AG09319 (cell line): ENCODE measurements at places on chromosomes 16 and 17.

DNA sequence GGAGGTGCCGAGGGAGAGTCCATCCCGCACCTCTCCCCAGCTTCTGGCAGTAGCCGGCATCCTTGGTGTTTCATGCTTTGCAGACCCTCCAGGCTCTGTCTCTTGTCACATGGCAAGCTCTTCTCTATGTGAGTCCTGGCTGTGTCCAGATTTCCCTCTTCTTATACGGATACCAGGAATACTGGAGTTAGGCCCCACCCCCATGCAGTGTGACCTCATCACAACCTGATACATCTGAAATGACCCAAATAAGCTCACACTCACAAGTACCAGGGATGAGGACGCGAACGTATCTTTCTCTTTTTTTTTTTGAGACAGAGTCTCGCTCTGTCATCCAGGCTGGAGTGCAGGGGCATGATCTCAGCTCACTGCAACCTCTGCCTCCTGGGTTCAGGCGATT is 23.3 kb downstream of the TRAP1 start:
- DNase-seq = no peak

- DNase-seq = no peak
Measured at GRCh38 chr17:44547625-44548267, 9.5 kb upstream of the FZD2 start.

GRCh38 chr16:87297918-87298631 is 19.1 kb downstream of the C16orf95 start:
- no peak for DNase-seq

- peak; percentile 64 for DNase-seq
Measured at GRCh38 chr17:77542551-77543490, 402.1 kb downstream of the SEC14L1 start.

- DNase-seq = no peak
Measured at GRCh38 chr16:56897026-56897799, 32.2 kb downstream of the SLC12A3 start.

DNA sequence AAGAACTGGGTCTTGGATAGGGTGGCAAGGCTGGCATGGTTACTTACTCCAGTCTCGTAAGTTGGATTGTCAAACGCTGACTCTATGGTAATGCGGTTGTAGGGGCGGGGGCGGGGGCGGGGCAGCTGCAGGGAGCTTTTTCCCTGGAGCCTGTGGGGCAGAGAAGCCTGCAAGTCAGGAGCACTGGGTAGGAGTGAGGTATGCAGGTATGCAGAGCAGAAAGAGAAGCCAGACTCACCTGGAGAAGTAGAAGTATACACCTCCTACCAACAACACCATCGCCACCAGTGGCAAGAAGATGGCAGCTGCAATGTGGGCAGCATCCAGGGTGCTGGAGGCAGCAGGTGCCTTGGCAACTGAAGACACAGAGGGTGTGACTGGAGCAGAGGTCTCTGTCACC is 4.8 kb upstream of the PHF12 start:
- DNase-seq = no peak

- DNase-seq = no peak
Measured at GRCh38 chr16:81901484-81901883, 109.8 kb downstream of the SDR42E1 start.

- peak; percentile 20 for DNase-seq
Measured at GRCh38 chr17:68613739-68614298, 12.7 kb upstream of the FAM20A start.

DNA sequence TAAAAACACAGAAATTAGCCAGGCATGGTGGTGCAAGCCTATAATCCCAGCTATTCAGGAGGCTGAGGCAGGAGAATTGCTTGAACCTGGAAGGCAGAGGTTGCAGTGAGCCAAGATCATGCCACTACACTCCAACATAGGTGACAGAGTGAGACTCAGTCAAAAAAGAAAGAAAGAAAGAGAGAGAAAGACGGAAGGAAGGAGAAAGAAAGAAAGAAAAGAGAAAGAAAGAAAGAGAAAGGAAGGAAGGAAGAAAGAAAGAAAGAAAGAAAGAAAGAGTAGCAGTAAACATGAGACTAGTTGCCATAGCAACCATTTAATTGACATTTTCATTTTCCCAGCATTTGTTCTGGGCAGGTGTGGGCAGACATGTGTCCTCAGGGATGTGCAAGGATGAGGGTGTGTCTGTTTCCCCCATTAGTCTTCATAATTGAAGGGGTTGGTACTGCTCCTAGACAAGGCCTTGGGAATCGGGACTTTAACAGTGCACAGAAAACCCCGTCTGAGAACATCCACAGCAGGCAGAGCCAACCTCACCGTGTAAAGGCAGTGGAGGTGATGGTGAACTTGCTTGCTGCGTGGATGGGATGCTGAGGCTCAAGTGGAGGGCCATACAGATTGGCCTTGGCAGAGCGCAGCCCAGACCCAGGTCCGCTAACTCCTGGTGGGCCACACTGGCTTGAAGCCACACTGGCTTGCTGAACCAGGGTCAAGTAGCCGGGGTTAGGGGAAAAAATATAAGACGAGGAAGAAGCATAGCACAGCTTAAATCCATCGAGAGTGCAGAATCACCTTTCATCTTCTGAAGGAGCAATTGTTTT is 35.2 kb upstream of the KIFC3 start:
- DNase-seq = no peak

DNA sequence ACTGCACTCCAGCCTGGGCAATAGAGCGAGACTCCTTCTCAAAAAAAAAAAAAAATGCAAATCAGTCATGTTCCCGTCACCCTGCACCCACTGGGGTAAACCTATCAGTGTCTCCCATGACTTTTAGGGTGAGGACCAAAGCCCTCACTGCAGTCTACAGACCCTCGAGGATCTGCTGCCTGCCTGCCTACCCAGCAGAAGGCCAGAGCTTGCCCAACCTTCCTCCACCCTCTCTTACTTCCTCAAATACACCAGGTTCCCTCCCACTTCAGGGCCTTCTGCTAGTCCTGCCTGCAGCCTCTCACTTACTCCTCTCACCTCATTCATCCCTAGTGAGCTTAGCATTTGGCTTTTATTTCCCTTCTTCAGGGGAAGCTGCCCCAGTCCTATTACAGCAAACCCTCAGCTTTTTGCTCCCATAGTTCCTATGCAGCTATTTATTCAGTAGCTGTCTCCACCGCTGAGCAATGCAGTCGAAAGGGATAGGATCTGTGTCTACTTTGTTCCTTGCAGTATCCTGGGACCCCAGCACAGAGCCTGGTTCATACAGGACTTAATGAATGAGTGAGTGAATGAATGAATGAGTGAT is 17.8 kb upstream of the TOB1 start:
- DNase-seq = no peak

DNA sequence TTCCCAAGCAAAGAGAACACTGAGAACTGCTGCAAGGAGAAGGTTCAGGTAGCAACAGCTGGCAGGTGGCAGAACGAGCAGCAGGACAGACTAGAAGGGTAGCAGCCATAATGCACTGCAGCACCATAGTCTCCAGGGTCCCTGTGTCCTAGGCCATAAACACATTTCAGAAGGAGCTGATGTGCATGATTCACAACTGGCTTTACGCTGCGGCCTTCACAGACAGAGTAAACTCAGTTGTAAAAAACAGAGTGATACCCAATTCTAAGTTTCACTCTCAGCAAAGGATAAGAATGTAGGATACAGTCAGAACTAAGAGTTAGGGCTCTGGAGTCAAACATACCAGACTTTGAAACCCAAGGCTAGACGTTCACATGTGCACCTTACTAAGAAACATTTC is 24.4 kb downstream of the ARHGAP17 start:
- DNase-seq = no peak

- no peak for DNase-seq
Measured at GRCh38 chr16:4090351-4090851, 25.8 kb downstream of the ADCY9 start.

- DNase-seq = peak; percentile 98
Measured at GRCh38 chr16:28538733-28539596, at the start of gene NUPR1. TSS of gene NUPR1 (minus strand) at chr16:28538974. CDS start at chr16:28538907, 67 bp downstream.

- no peak for DNase-seq
Measured at GRCh38 chr17:73895157-73895556, 250.9 kb upstream of the SDK2 start.

GRCh38 chr17:31517524-31517923 is 126.0 kb downstream of the RAB11FIP4 start:
- DNase-seq = no peak

DNA sequence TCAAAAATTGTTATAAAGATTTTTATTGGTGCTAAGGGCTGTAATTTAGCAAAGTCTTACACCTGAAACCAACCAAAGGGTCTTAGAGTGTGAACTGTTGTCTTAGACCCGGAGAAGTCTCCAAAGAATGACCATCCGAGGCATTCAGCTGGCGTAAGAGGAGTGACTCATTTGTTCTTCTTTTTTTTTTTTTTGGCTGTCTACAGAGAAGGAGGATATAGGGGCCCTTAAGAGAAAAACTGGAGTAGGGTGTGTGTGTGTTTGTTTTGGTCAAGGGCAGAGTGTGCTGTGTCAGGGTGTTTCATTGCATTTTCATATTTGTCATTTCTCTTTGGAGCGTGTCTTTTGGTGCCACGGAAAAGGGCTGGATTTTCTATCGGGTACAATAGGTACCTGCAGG is 508.0 kb downstream of the WWOX start:
- no peak for DNase-seq

- DNase-seq = no peak
Measured at GRCh38 chr16:83046664-83047063, 419.9 kb downstream of the CDH13 start.

GRCh38 chr17:14793237-14793636 is 471.9 kb downstream of the PMP22 start:
- DNase-seq = peak; percentile 18

- no peak for DNase-seq
Measured at GRCh38 chr16:72942021-72942420, 105.9 kb downstream of the ZFHX3 start.

- DNase-seq = no peak
Measured at GRCh38 chr17:32341141-32341856, 674 bp downstream of the C17orf75 start.

DNA sequence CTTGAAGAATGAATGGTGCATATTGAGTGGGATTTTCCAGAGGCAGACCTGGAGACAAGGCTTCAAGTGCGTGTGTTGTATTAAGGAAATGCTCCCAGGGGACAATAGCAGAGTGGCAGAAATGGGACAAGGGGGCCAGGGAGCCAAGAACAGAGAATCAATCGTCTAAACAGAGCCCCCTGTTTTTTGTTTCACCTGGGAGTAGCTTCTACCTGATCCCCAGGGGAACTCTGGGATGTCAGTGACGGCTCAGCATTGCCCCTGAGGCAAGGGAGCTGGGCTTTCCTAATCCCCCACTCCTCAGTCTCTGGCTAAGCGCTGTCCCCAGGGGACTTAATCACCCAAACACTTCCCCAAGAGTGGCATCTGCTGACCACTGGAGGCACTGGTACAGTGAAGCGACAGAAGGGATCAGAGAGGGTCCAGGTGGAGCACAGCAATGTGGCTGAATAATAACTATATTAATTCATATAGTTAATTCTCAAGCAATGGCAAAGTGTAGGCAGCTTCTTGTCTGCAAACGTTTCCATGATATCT is 35.7 kb upstream of the C16orf78 start:
- DNase-seq = no peak

- DNase-seq = no peak
Measured at GRCh38 chr16:68445458-68445857, 2.9 kb downstream of the SMPD3 start.

DNA sequence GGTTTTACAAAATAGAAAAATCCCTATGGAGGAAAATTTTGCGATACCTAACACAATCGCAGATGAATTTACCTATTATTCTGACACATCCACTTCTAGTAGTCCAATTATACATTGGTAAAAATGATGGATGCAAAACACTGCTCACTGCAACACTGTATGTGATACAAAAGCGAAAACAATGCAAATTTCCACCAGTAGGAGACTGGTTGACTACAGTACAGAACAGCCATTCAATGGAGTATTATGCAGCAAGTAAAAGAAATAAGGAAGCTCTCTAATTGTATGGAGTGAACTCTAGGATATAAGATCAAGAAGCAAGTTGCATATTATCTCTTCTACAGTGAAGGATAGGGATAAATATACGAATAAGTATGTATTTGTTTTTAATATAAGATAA is 48.5 kb downstream of the SETD6 start:
- DNase-seq = no peak

DNA sequence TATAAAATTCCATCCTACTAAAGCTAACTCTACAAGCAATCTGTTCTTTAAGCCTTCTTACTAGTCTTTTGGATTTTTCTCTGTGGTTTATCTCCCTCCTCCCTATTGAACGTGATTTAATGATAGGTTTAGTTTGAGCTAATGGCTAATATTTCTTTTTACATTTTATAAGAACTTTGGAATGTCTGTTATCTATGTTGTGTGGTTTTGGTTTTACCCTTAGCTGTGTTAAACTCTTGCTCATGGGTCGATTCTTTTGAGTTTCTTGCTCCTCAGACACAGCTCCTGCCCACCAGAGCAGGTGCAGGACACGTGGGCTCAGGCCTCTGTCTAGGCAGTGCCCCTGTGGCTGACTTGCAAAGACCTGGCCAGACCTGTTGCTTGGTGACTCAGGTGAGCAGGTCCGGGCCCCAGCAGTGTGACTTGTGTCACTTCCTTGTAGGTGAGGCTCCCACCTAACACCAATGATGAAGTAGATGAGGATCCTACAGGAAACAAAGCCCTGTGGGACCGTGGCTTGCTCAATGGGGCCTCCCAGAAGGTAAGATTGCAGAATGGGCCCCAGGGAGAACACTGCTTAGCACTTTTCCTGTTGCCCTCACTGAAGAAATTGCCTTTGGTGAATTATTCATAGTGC is 45.1 kb downstream of the SF3B3 start:
- DNase-seq = no peak

- no peak for DNase-seq
Measured at GRCh38 chr17:7842380-7843256, 8.6 kb downstream of the KDM6B start.

GRCh38 chr17:82781894-82782274 is 30.0 kb downstream of the TBCD start:
- DNase-seq = peak; percentile 44

- DNase-seq = no peak
Measured at GRCh38 chr17:70134777-70135176, 34.6 kb upstream of the KCNJ2 start.

GRCh38 chr17:59388069-59388556 is 56.7 kb downstream of the YPEL2 start:
- no peak for DNase-seq

GRCh38 chr16:5854027-5854426 is 756.4 kb upstream of the EEF2KMT start:
- DNase-seq = no peak

- no peak for DNase-seq
Measured at GRCh38 chr16:67760206-67760955, 41.3 kb upstream of the GFOD2 start.
